ENCODE measurements at places on chromosomes 13 and 19.

DNA sequence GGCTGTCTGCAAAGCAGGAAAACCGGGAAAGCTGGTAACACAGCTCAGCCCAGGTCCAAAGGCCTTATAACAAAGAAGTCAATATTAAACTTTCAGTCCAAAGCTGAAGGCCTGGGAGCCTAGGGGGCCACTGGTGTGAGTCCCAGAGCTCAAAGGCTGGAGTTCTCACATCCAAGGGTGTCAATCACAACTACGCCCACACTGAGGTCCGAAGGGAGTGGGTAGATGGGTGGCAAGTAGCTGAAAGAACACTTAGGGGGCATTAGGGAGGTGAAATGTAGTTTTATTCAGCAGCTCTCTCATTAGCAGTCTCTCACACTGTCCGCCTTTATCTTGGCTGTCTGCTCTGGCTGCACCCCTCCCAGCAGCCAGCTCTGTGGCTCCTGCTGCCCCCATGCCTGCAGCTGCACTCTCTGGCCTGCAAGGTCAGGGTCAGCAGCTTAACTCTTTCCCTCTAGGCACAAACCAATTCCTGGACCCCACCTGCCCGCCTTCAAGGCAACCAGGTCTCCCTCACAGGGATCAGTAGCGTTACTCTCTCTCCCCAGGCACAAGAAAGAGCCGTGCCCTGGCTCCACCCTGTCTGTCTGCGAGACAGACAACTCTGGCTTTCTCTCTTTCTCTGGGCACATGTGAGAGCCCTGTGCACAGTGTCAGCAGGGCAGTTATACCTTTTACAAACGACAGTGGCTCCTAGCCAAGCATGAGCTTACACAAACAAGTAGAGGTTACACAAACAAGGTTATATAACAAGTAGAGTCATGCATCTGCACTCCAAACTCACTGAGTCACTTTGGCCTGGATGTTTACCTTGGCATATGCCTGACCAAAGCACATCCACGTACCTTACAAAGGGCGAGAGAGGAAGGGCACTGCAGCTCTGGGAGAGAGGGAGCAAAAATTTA lies 249.4 kb upstream of the PCDH20 start:
- peak; percentile 9 for DNase-seq

- DNase-seq: peak; percentile 10
These were observed 163.6 kb downstream of the DIAPH3 start for GRCh38 chr13:60000081-60000480.

- DNase-seq: no peak
These were observed 4.1 kb downstream of the FPR2 start for GRCh38 chr19:51765086-51765485.

GRCh38 chr13:103539721-103540381 lies 473.6 kb upstream of the SLC10A2 start:
- DNase-seq: no peak

- no peak for DNase-seq
These were observed 573.8 kb upstream of the MIR17HG start for GRCh38 chr13:90773681-90774080.

DNA sequence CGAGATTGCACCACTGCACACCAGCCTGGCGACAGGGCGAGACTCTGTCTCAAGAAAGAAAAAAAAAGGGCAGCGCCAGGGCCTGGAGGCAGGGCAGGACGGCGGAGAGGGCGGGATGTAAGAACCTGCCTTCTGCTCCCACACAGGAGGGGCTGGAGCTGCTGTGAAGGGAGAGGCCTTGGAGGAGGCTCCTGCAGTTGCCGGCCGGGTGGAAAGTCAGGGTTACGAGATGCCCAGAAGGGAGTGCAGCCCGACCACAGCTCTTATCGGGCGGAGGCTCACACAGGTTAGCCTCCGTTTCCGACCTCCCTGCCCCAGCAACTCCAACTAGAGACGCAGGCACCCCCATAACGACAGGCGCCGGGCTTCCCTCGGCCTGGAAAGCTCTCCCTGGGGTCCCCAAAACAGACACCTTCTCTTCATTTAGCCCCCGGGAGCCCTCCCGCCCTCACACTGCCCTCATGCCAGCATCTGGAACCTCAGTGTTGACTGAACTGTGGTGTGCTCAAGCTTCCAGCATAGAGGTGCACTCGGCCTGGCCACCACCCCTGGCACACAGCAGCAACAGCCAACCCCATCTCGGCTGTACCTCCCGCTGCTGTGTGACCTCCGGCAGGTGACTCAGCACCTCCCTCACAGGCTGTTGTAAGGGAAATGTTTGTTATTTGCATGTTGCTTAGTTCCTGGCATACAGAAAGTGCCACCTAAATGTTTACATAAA lies 1.4 kb downstream of the PLPP2 start:
- DNase-seq: no peak

DNA sequence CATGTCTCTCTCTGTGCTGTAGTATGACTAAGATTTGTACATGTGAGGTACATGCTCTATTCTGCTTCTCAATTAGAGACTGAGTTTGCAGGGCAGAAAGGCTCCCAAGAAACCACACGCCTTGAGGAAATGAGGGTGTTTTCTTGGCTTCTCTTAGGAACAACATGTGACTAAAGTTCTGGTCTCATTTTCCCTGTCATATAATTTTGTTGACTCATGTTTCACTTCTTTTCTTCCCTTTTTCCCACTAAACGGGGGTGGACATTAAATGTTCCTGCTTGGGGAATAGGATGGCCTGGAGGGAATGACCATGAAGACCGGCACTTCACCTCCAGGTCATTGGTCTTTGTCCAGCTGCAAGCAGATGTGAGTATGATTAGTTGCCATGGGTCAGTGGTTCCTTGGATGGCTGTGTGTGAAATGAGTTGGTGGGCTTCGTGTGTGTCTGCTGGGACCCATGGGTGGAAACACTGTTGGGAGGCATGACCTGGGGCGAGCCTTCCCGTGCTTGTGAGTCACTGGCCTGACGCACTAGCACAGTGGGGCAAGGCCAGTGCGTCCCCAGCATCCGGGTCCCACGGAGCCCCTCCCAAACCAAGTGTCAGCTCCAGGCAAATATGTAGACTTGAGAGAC lies 56.6 kb downstream of the COL4A1 start:
- DNase-seq: peak; percentile 66

DNA sequence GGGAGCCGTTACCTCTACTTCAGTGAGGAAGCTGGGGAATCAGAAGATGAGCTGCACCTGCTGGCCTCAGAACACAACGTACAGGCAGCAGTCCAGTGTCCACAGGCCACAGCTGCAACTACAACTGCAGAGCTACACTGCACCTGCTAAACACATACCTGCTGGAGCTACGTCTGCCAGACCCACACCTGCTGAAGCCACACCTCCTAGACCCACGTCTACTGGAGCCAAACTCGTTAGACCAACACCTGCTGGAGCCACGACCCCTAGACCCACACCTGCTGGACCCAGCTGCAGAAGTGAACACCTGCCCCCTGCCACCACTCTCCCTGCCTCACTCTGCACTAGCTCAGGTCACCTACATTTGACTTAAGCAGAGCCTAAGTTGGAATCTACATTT lies 169.9 kb downstream of the USP12 start:
- no peak for DNase-seq

DNA sequence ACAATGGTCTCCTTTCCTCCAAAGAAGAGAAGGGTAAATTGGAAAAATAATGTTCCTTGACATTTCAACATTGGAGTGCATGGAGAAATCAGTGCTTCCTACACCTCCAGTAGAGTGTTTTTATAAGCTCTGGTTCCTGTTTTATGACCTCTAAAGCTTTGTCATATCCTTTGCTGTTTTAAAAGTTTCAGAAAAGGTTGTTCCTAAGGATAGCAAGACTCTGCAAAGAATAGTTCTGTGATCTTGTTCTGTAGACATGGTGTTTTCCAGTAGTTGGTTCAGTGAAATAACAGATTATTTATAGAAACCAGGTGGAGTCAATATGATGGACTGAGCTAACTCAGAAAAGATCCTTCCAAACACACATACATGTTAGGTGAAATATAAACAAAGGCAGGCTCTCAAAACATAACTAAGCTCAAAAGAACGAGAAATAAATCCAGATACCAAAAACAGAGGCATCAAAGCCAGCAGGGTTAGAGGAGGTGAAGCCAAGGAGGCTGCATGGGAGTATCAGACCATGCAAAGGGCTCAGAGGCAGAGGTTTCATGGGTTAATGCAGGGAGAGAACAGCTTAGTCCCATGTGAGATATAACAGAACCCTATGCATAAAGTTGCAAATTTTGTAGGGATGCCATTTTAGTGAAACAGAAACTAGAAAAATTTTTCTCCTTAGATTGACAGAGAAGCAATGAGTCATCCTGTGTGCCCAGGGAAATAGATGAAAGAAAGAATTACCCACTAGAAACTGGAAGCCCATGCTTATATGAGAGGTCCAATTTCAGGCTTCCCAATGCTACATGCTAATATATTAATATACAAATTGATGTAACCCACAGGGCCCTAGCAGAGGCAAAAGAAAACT lies 44.3 kb downstream of the SHISA2 start:
- DNase-seq: no peak

DNA sequence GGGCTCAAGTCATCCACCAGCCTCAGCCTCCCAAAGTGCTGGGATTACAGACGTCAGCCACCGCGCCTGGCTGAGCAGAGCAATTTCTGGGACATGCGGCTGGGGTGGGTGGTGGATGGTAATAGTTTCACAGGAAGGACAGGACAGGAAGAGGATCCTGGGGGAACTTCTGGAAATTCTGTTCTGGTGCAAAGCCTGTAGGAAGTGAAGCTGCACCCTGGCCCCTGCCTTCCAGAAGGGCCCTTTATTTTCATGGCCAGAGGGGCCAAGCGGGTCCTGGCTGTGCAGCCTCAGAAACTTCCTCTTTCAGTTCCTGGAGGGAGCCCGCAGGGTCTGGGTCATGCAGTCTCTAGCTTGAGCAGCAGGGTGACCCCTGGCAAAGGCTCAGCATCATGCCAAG lies 15.7 kb downstream of the FEM1A start:
- no peak for DNase-seq

GRCh38 chr13:73677048-73677601 lies 457.1 kb downstream of the KLF12 start:
- DNase-seq: peak; percentile 30

- DNase-seq: no peak
These were observed 2.5 kb upstream of the KEAP1 start for GRCh38 chr19:10505583-10506229.

DNA sequence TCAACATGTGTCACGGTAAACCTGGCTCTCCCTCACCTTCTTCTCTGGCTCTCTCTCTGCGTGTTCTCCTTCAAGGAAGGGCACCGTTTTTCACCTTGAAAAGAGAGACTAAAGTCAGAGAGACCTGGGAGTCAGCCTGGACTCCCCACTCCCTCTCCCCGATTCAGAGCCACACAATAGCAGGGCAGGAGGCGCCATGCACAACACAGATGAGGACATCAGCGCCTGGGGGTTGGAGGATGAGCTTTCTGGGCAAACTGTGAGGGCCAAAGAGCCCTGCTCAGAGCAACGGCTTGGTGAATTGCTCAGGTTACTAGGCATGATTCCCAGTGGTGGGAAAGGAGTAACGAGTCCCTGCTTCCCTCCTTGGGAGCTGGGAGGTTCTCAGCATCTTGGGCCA lies 32.3 kb downstream of the HSPH1 start:
- DNase-seq: no peak

- DNase-seq: no peak
These were observed 127.2 kb downstream of the ZNF486 start for GRCh38 chr19:20294181-20294580.

DNA sequence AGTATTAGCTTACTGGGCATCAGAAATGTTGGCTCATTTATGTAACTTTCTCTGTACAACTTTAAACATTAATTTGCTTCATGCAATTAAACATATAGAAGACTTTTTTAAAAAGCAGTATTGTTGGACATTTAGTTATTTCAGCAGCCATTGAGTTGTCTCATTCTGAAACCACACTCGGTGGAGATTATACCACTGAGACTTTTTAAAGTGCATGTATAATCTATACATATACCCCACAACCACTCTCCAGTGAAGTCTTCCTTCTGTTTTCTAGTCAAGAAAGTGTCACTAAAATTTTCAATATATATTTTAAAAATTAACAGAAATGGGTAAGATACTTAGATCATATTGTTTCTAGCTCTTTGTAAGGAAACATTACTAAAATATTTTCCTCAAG lies 15.5 kb downstream of the SETDB2 start:
- DNase-seq: no peak

DNA sequence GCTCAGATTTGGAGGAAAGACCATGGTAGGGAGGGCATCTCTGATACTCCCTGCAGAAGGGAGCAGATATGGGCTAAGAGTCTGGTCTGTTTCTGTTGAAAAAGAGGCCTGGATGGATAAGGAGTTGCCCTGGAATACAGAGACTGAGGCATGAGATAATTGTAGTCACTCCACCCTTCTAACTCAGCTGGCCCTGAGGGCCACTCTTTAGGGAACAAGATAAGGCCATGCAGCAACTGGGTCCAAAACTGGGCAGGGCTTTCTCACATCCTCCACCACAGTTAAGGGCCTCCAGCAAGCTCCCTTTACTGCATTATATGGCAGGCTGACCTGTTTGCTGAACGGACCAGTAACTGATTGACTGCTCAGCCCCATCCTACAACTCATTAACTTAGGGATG lies 1.3 kb downstream of the ZNF749 start:
- no peak for DNase-seq

GRCh38 chr13:41075034-41075433 lies 13.7 kb downstream of the WBP4 start:
- no peak for DNase-seq

- no peak for DNase-seq
These were observed 24.3 kb upstream of the RFXAP start for GRCh38 chr13:36794706-36795105.

GRCh38 chr13:27168086-27168485 lies 3.5 kb downstream of the USP12 start:
- no peak for DNase-seq

DNA sequence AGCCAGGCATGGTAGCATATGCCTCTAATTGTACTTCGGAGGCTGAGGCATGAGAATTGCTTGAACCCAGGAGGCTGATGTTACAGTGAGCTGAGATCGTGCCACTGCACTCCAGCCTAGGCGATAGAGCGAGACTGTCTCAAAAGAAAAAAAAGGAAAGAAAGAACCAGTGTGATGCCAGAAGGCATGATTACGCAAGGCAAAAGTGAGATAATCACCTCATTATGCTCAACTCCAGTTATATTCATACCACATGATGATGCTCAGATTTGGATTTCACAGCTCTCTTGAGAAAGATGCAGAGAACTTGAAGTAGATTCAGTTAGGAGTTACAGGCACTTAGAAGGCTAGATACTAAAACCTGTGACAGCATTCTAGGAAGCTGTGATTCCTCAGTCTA lies 21.8 kb downstream of the RCBTB1 start:
- no peak for DNase-seq

DNA sequence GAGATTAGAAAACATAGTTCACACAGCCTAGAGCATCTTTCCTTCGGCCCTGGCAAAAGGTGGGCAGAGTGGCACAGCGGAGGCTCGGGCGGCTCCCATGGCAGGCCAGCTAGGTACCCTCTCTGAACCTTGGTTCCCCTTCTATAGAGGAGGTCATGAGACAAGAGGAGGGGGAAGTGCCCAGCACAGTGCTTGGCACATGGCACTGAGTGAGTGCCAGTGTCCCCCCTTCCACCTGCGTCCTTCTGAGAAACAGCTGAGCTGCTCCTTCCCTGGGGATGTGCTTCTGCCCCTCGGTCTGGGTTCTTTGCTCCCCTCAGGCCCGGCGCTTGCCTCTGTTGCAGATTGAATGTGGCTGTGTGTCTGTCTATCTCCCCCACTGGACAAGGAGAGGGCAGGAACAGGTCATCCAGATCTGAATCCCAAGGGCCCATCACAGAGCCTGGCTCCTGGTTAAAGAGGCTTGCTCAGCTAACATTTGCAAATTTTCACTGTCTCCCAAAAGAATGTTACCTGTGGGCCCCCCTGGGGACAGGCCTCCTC lies 165.6 kb downstream of the USP12 start:
- no peak for DNase-seq

Measured in skeletal muscle cell (primary cell).